Breast epithelium (tissue), 4 donors: ENCODE measurements at places on chromosomes 16 and 17. TPM values are rescaled to one million over a fixed set of nuclear protein-coding genes. Genes with fewer than 3 reads are reported as not detected.

PRR11 gene
- 0.33 TPM for total RNA-seq

DNA sequence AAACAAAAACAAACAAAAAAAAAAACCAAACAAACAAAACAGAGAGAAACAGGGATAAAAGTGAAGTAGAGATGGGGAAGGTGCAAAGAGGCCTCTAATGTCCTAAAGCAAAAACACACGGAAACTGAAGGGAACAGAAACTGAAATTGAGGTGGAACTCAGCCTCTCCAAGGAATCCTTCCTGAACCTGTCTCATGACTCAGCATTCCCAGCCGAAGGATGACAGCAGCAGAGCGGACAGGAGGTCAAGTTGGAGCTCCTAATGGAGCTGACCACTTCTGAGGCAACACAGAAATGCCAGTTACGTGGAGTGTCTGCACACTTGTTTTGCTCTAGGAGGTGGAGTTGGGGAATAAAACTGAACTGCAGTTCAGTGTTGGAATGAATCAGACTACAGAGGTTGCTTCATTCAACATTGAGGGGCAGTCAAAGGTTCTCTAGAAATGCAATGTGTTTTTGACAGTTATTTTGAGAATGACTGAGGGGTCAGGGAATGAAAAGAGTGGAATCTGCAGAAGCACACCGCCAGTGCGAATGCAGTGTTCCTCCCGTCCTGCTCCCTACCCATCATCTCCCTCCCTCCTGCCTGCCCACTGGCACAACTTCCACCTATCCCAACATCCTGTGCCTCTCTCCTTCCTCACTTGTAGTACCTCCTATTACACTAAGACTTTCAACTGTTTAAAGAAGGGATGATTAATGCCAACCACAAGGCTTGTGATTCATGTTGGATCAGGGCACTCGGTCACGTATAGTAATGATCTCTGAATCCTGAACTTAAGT is 6.3 kb downstream of the UBE2O start:
- H3K27ac ChIP-seq: no peak overlapping the region
- no peaks in the 10 kb centered on the region for H3K4me1 ChIP-seq
- DNase-seq: no peak
- no peaks in the 10 kb centered on the region for H3K36me3 ChIP-seq
- no peaks in the 10 kb centered on the region for H3K27me3 ChIP-seq

- no peaks in the 10 kb centered on the region for H3K27me3 ChIP-seq
- no peak overlapping the region for H3K4me3 ChIP-seq
- no peak for DNase-seq
- no peaks in the 10 kb centered on the region for H3K36me3 ChIP-seq
These were observed 18.1 kb downstream of the MAP3K14 start for GRCh38 chr17:45298546-45299285.

DNA sequence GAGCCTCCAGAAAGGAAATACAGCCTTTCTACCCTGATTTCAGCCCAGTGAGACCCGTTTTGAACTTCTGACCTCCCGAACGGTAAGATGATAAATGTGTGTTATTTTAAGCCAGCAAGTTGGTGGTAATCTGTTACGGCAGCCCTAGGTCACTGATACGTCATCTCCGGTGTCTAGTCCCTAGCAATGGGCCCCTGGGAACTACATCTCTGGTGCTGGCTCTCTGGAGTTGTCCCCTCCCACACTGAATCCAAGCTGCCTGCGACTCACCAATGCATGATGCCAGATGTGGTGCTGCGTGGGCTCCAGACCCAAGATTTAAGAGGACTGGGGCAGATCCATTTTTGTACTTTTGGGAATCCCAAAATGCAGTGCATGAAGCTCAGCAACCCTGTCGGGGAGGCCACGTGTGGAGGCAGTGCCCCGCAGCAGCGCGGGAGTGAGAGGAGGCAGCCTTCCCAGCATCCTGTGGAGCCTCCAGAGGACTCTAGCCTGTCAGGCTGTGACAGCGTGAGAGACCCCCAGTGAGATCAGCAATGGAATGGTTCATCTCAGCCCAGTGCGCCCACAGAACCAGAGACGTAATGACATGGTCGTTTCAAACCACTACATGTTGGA is 43.6 kb upstream of the USP7 start:
- no peaks in the 10 kb centered on the region for H3K36me3 ChIP-seq
- H3K27ac ChIP-seq: no peak overlapping the region
- no peaks in the 10 kb centered on the region for H3K27me3 ChIP-seq
- no peaks in the 10 kb centered on the region for H3K4me1 ChIP-seq
- H3K4me3 ChIP-seq: no peak overlapping the region

- H3K27me3 ChIP-seq: no peaks in the 10 kb centered on the region
- H3K4me3 ChIP-seq: no peak overlapping the region
- no peak overlapping the region for H3K27ac ChIP-seq
- DNase-seq: no peak
- no peaks in the 10 kb centered on the region for H3K36me3 ChIP-seq
These were observed 11.7 kb downstream of the CCDC57 start for GRCh38 chr17:82200743-82201497.

DNA sequence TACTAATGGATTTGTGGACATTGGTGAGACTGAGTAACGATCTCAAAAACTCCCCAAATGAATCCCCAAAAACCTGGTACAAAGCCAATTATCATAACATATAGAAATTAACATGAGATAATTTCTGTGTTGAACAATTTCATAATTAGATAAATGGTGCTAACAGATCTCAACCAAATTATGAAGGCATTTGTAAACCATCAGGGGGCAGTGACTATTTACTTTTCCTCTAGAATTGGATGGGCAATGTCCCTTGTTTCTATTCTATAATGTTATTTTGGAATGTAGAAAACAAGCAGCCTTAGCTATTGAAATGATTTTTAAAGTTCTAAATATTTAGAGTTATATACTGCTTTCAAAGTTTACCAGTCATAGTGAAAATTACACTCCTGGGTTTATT is 57.8 kb downstream of the MYH10 start:
- H3K4me3 ChIP-seq: no peak overlapping the region
- no peak overlapping the region for H3K27ac ChIP-seq
- DNase-seq: no peak
